ENCODE measurements at places on chromosomes 5 and 9.

- DNase-seq: no peak
These were observed 6.2 kb downstream of the CAMSAP1 start for GRCh38 chr9:135901031-135901758.

DNA sequence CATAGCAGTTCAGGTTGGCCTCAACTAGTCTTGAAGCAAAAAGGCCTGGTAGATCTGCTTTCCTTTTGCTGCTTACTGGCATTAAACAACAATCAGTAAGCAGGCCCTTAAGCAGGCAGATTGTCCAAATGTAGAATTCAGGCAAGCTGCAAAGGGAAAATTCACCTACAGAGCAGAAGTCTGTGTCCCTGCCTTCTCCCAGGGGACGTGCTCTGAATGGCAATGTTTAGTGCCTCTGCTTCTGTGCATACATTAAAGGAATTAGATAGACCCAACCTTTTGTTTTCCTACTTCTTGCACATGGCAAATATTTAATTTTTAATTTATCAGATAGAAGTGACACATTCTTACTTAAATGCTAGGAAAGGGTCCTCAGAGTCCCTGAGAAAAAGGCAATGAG is 328.8 kb upstream of the PIK3R1 start:
- no peak for DNase-seq

DNA sequence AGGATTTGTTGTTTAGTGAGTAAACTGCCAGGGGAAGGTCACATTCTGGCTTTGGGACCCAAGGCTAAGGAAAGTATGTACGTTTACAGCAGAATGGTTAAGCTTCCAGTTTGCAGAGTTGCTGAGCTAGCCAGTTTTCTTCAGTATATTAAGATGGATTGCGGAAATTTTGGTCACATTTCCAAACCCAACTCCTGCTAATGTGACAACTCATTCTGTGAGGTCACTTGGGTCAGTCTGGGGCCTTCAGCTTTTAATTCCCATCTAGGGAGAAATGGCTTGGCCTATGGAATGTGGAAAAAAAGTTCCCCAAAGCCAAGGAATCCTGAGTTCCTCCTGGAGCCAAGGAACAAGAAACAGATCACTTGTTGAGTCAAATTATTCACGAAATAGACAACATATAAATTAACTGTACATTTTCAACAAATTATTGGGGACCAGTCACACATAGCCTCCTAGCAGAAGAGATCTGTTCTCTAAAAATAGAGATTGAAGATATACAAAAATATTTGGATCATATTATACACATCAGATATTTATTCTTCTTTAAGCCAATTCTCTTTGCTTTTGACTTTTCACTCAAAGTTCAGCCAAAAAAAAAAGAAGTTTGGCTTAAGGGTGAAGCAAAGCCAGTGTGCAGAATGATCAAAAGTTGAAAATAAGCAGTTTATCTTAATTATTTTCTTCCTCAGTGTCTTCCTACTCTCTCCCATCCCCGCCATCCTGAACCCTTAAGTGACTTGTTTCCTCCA is 8.8 kb downstream of the KCNV2 start:
- DNase-seq: no peak

GRCh38 chr5:96377597-96377996 is 55.5 kb downstream of the PCSK1 start:
- DNase-seq: no peak

DNA sequence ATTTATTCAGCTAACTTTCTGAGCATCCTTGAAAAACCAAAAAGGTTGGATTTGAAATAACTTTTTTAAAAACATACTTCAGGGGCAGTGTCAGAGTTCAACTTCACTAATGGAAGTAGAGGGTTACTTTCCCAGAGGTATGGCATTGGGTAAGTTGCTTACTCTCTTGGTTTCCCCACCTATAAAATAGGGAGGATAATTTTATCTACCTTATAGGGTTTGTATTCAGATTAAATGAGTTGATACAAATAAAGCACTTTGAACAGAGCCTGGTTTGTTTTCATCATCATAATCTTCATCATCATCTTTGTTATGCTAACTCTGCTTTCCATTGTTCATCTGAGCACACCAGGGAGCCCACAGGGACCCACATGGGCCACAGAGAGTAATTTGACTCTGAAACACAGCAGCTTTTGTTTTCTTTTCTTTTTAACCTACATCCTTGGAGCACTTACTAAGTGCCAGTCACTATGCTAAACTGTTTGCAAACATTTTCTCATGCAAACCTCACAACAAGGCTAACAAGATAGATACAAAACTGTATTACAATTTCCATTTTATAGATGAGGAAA is 179.1 kb upstream of the SLC24A2 start:
- DNase-seq: no peak

Data from activated CD8-positive, alpha-beta memory T cell treated with anti-CD3 and anti-CD28 coated beads for 1 hour (primary cell).